ENCODE measurements at places on chromosomes 2 and 18.

- DNase-seq, result no peak
Measured at GRCh38 chr2:160139991-160140390, 60.1 kb downstream of the ITGB6 start.

- DNase-seq, result peak; percentile 7
Measured at GRCh38 chr2:102005989-102006885, 14.5 kb downstream of the IL1R2 start.

DNA sequence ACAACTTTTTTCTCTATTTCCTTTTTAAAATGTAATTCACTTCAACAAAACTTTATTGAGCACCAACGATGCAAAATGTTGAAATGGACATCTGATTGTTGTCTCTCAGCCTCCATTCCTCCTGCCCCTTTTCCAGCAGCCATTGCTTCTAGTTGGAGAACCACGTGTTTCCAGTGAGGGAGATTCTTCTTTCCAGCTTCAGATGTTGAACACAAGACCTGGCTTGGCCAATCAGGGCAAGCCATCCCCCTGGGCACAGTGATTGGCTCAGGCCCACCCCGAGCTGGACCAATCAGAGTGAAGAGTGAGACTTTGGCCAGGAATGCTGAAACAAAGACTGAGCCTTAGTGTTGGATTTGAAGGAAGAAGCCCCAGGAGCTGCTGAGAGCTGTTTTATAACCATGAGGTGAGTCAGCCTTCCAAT lies 59.0 kb downstream of the E2F6 start:
- DNase-seq, result no peak

- DNase-seq, result no peak
Measured at GRCh38 chr2:36487947-36488346, 110.0 kb downstream of the FEZ2 start.

- no peak for DNase-seq
Measured at GRCh38 chr2:172919732-172920131, 155.9 kb upstream of the MAP3K20 start.

- DNase-seq, result no peak
Measured at GRCh38 chr2:110205660-110206455, 1.0 kb upstream of the NPHP1 start.

DNA sequence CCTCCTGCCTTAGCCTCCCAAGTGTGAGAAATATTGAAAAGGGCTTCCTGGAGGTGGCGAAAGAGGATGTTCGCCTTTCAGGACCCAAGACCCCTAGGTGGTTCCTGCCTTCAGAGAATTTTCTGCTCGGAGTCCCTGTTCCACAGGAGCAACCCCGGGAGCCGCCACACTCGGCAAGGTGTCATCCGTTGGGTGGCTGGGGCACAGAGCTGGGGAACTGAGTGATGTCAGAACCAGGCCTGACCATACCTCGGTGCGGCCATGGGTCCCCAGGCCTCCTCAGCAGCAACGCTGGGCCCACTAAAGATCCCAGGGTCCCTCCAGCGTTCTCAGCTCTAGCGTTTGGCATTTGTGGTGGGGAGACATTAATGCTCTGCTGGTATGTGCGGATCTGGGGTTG lies 23.7 kb upstream of the TAF1B start:
- DNase-seq, result no peak

GRCh38 chr2:122873951-122874350 lies 1118.5 kb downstream of the TSN start:
- DNase-seq, result no peak

DNA sequence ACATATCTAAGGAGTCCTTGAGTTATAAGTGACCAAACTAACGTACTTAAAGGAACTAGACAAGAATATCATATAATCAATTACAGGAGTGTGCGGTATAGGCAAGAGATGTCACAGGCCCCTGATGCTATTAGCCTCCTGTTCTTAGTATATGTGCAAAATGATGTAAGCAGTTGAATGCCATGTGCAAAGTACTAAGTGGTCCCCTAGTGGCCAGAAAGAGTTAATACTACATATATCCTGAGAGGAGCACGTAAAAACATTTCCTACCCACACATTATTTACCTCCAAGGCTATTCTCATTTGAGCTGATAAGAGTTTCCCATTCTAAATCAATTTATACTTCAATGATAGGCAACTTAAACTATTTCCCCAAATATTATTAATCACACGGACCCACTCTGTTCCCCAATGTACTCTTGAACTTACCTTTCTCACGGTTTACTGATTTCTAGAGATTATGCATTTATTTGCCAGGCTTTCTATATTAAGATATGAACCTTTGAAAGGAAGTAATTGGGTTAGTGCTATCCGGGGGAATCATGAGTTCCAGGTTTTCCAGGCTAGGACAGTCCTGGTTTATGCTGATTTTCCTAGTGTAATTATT lies 158.0 kb upstream of the KLHL14 start:
- DNase-seq, result peak; percentile 30

- DNase-seq, result no peak
Measured at GRCh38 chr2:75666911-75667310, 20.3 kb downstream of the MRPL19 start.

GRCh38 chr2:47708801-47709499 lies 74.0 kb upstream of the MSH6 start:
- no peak for DNase-seq

DNA sequence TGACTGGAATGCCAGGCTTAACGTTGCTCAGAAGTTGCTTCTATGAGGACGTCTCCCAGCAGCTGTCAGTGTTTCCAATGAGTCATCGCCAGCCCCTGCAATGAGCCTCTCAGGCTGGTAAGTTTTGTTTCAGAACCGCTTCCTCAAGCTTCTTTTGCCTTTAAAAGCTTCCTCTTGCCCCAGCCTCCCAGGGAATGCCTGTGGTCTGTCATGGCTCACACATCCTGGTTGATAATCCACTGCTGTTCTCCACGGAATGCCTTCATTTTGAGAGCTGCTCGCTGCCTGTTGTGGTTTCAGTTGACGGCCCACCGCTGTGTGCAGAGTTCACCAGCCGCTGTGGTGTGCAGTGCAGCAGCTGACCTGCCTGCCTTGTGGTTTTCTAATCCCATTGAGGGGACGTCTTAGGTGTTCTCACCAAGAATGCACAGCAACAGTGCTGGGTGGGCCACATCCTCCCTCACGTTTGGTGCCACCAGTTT lies 96.4 kb downstream of the RTP5 start:
- DNase-seq, result no peak

- no peak for DNase-seq
Measured at GRCh38 chr2:62660087-62660486, 45.4 kb upstream of the EHBP1 start.

DNA sequence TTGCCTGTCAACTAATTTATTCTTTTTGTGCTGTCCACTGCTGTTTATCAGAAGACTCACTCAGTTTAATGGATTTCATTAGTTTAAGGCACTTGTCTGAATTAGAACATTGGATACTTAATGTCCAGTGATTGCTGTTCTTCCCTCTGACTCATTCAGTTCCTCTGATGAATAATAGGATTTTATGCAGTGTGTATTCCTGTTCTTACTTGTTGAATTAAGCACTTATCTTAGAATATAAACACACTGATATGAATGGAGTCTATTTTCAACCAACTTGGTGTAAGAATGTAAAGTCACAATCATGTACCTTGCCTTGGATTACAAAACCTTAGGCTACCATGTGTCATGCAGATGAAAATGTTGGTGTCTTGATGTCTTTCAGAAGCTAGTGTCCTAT lies 87.0 kb upstream of the PROKR1 start:
- DNase-seq, result no peak

DNA sequence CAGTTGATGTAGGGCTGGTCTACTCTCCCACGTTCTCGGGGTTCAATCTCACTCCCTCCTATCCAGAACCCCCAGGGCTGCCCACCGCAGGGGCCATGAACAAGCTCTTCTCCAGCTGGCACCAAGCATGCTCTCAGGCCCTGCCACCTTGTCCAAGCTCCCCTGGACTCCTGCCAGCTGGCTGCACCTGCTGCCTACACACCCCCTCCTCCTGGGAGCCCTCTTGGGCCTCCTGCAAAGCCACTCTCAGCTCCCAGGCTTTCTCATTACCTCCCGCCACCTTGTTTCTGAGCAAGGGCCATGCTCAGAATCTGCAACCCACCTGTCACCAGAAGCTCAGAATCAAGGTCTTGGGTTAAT lies 56.0 kb downstream of the HDAC4 start:
- DNase-seq, result no peak

- DNase-seq, result no peak
Measured at GRCh38 chr2:103785432-103785831, 1023.6 kb downstream of the TMEM182 start.

GRCh38 chr2:172364261-172364660 lies 63.1 kb upstream of the ITGA6 start:
- DNase-seq, result no peak

DNA sequence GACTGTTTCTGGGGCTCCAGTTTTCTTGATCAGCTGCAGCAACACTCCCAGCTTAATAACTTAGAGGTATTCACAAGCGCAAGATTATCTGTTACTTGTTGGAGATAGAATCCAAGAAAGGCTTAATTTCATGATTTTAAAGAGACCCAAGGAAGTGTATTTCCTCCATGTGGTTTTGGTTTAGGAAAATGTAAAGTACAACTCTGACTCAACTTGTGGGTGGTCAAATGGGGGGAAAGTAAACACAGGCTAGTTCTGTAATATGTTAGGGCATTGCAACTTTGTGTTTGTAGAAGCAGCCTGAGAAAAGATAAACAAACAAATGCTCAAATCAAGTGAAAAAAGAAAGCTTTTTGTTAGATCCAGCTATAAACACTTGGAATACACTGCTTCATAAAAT lies 90.1 kb upstream of the COL3A1 start:
- DNase-seq, result no peak

DNA sequence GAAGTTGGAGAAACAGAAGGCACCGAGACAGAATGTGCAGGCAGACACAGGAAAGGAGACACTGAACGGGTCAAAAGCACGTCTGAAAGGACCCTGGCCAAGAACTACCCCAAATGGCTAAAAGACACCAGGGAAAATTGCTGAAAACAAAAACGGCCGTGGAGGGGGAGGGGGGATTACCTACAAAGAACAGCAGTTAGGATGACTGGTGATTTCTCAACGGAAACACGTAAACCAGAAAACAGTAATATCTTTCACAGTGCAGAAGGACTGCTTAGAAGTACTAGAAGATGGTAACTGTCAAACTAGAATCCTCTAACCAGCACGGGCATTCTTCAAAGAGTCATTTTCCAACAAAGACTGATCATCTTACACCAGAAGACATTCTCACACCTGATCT lies 142.6 kb downstream of the HDAC4 start:
- no peak for DNase-seq

- DNase-seq, result no peak
Measured at GRCh38 chr2:215360596-215360995, 48.7 kb downstream of the ATIC start.

DNA sequence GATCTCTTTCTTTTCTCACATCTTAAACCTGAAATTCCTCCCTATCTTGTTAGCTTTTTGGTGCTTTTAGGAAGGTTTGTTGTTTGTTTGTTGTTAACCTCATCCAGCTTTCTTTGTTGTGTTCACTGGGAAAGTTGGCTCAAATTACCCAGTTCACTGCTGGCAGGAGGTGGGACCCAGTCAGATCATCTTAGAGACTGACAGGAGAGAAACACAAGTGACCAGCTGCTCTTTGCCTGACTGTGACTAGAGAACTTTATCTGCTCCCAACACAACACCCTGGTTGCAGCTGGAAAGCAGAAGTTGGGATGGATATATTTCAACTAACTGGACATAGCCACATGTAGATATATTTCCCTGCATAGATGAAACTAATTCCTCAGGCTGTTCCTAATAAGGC lies 10.0 kb downstream of the MAPK4 start:
- no peak for DNase-seq

DNA sequence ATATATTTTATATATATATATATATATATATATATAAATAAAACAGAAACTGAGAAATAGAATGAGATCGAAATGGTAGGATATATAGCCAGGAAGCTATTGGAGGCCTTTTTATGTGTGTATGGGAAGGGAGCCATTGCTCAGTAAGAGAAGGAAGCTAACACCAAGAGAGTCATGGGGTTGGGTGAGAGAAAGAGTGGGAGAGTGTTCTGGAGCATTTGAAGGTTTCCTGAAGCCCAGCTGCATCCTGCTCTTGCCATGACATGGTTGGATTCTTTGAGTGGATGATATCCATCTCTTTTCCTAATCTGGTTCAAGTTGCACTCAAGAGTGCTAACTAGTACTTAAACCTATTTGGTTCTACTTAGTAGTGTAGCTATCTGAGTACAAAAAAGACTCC lies 282.3 kb downstream of the DYSF start:
- no peak for DNase-seq

DNA sequence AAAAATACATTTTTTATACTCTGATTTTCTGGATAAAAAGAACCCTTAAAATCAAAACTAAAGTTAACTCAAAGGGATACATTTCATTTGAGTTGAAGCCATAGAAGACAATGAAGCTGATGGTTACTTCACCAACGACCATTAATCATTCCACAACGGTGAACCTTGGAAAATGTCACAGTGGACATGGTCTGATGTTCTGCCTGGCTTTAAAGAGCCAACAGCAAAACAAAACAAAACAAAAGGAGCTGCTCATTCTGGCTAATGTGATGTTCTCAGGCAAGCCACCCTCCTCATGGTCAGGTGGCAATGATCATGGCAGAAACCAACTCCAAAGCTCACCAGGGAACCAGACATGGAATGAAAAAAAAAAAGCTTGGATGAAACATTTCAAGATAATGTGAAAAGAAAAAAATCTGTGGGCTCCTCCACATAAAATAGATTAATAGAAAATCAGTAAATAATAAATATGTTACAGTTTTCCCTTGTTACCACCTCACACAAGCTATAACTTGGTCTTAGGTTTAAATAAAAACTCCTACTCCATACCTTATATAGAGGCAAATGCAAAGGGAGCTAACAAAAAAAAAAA lies 90.1 kb upstream of the SERTAD2 start:
- DNase-seq, result no peak

- DNase-seq, result no peak
Measured at GRCh38 chr18:76456018-76456750, 38.9 kb downstream of the ZNF516 start.

- no peak for DNase-seq
Measured at GRCh38 chr2:129915303-129915840, 64.1 kb upstream of the RAB6C start.

GRCh38 chr18:5543036-5543680 lies 639 bp downstream of the EPB41L3 start:
- no peak for DNase-seq

- DNase-seq, result no peak
Measured at GRCh38 chr18:10099539-10100140, 185.8 kb downstream of the VAPA start.

GRCh38 chr2:103880081-103880834 lies 973.7 kb upstream of the POU3F3 start:
- no peak for DNase-seq

GRCh38 chr2:37623971-37624900 lies 47.2 kb downstream of the CDC42EP3 start:
- no peak for DNase-seq

DNA sequence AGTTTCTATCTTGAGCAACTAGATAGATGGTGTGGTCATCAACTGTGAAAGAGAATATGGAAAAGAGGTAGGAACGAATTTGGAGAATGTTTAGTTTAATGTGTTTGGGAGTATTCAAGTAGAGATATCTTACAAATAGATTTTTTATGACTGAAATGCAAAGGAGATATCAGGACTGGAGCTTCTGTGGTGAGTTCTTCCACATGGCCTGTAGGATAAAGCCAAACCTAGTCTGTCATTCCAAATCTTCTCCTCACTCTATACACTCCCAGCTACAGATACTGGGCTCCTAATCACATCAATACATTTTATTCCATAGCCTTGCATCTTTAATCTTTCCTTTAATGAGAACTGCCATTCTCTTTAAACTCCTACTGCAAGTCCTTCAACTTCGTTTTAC lies 194.3 kb downstream of the FIGN start:
- DNase-seq, result no peak

Measured in DMS 273 treated with DMSO at 0.1 percent for 48 hours (cell line).